Hematopoietic multipotent progenitor cell (in vitro differentiated cells): ENCODE measurements at places on chromosomes 2 and 18.

GRCh38 chr2:187459256-187459655 is 11.2 kb upstream of the CALCRL start:
- DNase-seq = no peak

- peak; percentile 47 for DNase-seq
These were observed 5.6 kb downstream of the QPCT start for GRCh38 chr2:37350034-37350433.

DNA sequence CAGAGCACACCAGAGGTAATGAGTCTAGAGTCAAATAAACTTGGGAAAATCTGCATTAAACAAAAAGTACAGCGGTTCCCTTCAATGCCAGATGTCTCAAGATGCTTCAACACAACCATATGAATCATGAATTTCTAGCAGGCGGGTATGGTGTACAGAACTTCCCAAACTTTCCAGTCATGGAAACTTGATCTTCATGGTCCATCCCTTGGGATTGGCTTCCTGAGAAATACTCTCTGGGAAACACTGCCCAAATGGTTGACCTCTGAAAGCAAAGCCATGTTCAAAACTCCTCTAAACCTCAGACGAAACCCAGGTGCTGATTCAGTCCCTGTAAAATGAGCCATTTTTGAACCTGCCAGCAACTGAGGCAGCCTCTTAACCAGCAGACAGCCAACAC is 16.4 kb upstream of the TMEM247 start:
- DNase-seq = no peak

DNA sequence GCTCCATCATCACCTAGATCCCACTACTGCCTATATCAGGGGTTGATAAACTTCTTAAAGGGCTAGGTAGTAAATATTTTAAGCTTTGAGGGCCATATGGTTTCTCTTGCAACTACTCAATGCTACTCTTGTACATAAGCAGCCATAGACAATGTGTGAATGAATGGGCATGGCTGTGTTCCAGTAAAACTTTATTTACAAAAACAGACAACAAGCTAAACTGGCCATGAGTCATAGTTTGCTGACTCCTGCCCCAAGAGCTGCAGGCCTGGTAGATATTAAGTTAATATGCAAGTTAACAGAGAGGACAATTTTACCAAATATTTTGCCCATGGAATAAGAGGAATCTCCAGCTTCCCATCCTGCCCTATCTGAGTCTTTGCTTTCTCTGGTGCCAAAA is 29.8 kb upstream of the MYO3B start:
- DNase-seq = no peak

- DNase-seq = no peak
These were observed 190.7 kb downstream of the WDR7 start for GRCh38 chr18:56841836-56842235.
